ENCODE measurements at places on chromosomes 2 and 18.

DNA sequence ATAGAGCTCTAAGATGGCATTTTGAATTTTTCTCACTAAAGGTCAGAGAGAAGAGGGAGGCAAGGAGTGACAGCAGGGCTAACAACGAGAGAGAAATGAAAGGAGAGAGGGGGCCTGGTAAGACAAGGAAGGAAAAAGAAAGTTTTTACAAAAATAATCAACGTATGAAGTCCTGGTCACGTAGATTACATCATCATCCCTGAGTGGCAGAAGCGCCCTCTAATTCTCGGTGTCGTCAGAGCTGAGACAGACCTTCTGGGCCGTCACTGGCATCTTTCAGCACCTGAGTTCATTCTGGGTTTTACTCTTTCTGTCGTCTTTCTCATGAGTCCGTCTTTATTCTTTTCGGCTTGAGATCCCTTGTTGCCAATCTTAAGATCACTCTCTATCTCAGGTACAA lies 329.8 kb downstream of the ALK start:
- DNase-seq = no peak

DNA sequence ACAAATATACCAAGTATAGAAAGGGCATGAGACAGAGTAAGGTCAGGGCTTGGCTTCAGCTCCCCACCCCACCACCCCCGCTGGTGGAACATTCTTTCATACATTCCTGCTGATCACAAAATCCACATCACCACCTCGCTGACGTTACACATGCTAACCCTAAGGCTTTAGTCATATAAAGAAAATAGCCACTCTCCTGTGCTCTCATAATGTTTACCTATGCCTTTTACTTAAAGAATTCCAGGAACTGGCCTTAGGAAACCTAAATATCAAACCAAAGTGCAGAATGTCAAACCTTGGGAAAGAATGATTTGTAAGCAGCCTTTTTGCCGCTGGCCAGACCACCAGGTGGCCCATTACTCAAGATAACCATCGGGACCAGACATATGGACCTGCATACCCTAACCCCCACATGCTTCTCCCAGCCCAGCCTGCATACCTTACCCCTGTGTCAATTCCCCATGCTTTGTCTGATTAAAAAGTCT lies 136.3 kb upstream of the SLC39A10 start:
- DNase-seq = no peak

DNA sequence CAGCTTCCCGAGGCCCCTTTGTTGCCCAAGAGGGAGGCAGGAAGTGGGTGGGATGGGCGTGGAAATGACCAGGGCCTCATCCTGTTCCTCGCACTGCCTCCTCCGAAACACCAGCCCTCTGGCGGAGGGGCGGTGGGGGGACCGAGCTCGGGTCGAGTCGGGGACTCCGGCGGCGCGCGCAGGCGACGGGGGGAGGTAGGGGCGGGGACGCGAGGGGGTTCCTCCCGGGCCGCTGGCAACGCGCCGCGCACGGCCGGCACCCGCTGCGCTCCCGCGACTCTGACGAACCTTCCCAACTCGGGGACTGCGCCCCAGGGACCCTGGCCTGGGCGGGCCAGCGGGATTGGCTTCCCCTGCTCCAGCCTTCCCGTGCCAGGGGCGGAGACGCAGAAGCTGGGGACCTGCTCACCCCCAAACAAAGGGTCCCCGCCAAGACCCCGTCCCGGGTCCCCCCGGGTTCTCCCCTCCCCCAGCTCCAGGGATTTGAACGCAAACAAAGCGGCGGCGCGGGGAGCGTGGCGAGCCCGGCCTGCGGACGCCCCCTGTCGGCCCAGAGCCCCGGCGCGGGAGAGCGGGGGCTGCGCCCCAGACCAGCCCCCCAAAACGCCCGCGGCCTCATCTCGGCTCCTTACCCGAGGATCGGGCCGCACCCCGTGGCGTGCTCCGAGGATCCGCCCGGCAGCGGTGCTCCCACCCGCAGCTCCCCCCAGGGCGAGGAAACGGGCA lies 1.2 kb downstream of the SEMA4C start:
- DNase-seq = no peak

- DNase-seq = no peak
Observed at GRCh38 chr18:70296289-70296688, 7.4 kb downstream of the SOCS6 start.

DNA sequence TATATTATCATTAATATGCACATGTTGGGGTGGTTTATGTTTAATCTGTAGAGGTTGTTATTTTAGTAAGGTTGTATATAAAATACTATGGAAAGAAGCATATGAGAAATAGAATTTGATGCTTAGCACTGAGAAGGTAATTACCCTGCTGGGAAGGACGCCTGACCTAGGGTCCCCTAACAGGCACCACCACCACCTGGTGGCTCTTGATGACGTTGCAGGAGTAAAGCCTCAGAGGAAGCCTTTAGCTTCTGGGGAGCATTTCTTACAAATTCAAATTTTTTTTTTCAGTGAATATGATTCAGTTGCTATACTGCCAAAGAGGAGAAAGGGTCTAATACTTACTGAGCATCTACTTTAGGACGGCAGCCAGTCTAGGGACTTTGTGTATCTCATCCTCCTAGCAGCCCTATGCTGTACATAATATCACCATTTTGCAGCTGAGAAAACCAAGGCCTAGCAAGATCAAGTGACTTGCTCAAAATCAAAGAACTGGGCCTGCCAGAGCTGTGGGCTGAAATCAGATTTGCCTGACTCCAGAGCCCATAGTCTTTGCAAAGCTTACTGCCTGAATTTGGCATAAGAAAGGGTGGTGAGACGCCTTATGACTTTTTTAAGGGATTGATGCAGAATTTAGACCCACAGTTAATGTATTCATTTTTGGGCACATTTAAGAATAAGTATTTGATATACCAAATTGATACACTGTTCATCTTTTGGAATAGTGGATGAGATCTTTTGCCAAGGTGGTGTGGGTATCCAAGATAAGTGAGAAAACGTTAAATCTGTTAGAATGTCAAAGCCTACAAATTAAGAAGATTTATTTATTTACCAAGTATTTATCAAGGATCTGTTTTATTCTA lies 78.8 kb upstream of the GAREM1 start:
- DNase-seq = no peak

- no peak for DNase-seq
Observed at GRCh38 chr2:230949966-230950873, 25.2 kb upstream of the GPR55 start.

- DNase-seq = no peak
Observed at GRCh38 chr2:142218471-142218870, 87.7 kb upstream of the LRP1B start.

DNA sequence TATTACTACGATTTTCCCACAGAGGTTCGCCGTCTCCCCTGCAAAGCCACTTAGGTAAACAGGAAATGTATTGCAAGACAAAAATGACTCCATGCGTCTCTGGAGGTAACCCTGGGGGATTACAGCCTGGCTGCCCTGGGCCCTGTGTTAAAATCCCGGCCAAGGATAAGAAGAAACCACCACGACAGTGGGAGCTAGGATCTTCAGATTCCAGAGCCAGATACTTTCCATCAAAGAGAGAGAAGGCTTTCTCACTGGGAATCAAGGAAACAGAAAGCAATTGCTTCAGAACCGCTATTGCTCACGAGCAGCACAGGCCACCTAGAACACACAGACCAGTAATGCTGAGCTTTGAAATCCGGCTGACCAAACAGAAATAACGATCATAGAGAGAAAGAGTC lies 97.9 kb upstream of the ZNF516 start:
- DNase-seq = no peak

GRCh38 chr2:74894272-74894981 lies 60.5 kb downstream of the HK2 start:
- DNase-seq = no peak

GRCh38 chr2:127015106-127015910 lies 91.6 kb downstream of the BIN1 start:
- no peak for DNase-seq

DNA sequence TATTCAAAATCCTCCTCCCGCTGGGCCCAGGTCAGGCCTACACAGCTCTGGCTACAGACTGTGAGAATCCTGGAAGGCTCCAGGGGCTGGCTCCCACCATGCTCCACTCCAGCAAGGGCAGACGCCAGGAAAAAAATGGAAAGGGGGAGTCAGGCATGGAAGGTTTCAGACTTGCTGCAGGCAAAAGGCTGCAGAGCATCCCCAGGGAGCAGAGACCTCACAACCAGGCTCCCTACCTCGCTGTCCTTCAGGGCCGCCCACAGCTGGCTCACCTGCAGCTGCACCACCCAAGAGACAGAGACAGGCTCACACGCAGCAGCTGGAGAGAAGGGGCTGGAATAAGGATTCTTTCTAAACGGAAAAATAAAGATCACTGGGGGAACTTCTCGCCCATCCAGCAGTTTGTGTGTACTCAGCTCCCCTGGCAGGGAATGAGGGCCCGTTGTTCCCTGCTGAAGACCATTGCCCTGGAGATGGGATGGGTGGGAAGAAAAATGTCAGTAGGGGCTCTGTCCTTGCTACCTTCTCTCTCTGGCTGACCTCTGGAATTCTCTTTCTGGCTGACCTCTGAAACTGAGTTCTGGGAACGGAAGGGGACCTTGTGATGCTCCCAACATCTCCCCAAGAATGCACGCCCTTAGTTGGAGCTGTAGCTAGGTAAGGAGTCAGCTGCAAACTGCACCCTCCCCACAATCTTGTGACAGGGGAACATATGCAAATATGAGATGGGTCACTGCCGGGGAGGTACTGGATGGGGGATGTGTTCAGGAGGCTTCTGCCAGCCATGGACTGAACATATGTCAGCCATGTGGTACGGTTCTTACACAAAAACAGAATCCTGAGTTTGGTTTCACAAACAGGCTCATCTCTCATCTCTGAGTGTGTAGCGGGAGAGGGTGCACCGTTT lies 34.5 kb downstream of the BCL2 start:
- DNase-seq = no peak

GRCh38 chr18:57446322-57446721 lies 11.1 kb downstream of the ONECUT2 start:
- DNase-seq = no peak

DNA sequence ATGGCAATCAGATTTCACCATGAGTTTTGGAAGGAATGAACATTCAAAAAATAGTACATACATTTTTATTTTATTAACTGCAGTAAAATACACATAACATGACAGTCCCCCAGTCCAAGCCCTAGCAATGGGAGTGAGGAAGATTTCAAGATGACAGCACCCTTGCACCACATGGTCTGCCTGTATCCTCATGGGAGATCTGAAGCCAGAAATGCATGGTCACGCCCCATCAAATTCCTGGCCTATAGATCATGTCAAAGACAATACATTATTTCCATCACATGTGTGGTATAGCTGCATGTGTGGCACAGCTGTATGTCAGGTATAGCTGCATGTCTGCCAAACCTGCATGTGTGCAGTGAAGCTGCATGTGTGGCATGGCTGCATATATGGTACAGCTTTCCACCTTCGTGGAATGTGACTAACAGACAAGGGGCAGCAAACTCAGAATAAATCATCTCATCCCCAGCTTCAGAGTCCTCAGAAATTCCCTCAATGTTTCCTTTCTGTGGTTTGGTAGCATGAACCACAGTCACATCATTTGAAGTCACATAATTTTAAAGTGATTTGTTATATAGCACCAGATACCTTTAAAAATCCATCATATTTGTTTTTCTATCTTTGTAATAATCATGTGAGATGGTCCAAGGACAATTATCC lies 518.2 kb upstream of the SOX11 start:
- no peak for DNase-seq

GRCh38 chr2:152858594-152859265 lies 140.3 kb downstream of the ARL6IP6 start:
- DNase-seq = no peak

DNA sequence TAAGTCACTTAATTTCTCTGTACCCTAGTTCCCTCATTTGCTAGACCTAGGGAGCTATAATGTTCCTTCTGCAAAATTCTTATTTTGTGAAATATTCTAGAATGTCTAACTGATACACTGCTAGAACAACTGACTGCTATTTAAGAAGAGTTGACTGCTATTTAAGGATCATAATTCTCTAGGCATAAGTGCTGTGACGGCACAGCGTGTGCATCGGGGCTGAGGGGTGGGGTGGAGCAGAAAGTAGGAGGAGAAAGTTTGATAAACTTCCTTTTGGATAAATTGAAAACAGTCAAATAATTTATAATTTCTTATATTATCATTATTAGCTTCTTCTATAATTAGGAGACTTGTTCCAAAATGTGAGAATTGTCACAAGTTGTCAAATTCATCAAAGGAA lies 10.4 kb upstream of the ACTR3 start:
- DNase-seq = no peak

DNA sequence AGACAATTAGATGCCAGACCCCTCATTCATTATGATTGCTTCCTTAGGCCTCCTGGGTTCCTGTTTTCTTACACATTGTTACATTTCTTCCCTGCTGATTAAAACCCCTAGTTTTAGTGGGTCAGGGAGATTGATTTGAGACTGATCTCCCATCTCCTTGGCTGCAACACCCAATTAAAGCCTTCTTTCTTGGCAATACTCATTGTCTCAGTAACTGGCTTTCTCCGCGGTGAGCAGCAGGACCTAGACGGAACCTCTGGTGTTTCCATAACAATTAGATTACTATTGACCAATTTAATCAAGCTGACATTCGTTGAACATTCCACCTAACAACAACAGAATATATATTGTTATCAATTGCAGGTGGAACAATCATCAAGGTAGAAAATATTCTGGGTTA lies 1676.4 kb upstream of the SLC39A10 start:
- no peak for DNase-seq

DNA sequence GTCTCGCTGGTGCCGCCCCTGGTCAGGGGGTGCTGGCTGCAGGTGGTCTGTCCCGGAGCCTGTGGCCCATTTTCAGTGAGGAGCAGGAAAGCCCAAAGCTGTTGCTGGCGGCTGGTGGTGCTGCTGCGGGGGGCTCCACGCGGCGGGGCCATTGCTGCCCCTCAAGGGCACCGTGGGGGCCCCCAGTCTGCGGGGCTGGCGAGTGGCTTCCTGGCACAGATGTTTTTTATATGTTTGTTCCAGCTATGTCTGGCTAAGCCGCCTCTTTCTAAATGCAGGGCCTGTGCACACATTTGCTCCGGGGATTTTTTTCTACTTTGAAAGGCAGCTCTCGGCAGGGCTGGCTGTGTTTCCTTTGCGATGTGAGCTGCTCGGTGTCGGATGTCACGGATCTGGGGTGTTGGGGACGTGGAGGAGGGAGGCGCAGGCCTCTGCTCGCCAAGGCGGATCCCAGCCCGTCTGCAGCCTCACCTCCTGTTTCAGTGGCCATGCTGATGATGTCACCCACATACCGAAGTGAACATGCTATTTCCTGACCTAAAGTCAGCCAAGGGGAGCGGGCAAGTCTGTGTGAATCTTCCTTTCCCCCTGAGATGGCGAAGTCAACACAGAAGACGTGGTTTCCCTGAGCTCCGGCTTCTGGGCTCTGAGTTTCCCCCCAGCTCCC lies 112.0 kb upstream of the CTDP1 start:
- DNase-seq = no peak

Measured in stimulated activated CD8-positive, alpha-beta memory T cell treated with anti-CD3 and anti-CD28 coated beads, Interleukin-4, amount 100 ng/mL, for 1 hour (primary cell).